Effector memory CD4-positive, alpha-beta T cell (primary cell): ENCODE measurements at places on chromosomes 16 and 17.

- DNase-seq = no peak
These were observed 181.9 kb upstream of the ZNF469 start for GRCh38 chr16:88200896-88201185.

DNA sequence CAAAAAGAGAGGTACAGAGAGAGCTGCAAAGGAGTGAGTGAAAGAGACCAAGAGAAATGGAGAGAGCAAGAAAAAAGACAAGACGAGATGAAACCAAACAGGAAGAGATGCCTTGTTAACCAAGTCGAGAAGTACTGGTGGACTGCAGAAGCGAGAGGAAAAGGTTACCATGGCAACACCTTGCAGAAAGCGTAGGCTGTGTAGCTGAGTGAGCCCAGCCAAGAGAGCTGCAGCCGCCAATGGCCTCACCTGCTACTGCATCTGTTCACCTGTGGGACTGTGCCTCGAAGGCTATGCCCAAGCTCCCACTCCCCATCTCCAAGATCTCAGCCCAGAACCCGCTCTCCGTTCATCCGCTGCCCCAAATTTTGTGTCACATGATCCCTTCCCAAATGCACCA is 161.3 kb downstream of the SLC39A11 start:
- no peak for DNase-seq

DNA sequence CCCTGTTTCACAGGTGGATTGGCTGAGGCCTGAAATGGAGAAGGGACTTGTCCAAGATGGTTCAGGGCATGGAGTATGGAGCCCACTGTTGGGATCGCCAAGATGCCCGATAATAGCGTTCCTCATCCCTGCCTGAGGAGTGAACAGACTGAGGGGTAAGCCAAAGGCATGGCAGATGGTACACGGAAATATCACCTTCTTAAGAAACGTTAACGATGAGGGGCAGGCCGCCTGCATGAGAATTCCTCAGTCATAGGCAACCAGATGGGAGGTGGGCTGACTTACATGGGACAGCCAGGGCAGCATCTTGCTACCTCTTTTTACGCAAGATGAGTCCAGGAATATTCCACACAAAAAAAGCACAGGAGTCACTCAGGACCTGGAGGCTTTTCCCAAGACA is 188.1 kb downstream of the CCDC182 start:
- DNase-seq = no peak

- DNase-seq = no peak
These were observed 1.5 kb downstream of the TOB1 start for GRCh38 chr17:50864747-50865059.

- no peak for DNase-seq
These were observed at the start of gene GPRC5C for GRCh38 chr17:74431568-74432423. Gene GPRC5C, plus strand, starts transcription at chr17:74432088. Its CDS starts 7,689 bp downstream, at chr17:74439777.

DNA sequence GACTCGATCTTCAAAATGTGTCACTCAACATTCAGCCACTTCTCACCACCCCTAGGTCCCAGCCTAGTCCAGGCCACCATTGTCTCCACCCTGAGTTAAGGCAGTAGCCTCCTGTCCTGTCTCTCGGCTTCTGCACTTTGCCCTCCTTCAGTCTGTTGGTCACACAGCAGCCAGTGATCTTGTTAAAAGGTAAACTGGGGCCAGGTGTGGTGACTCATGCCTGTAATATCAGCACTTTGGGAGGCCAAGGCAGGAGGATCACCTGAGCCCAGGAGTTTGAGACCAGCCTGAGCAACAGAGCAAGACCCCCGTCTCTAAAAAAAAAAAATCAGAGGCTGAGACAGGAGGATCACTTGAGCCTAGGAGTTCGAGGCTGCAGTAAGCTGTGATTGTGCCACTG is 25.8 kb downstream of the WWP2 start:
- no peak for DNase-seq

GRCh38 chr16:71807905-71808592 is 585 bp downstream of the AP1G1 start:
- DNase-seq = no peak

- DNase-seq = no peak
These were observed 192.4 kb downstream of the KATNIP start for GRCh38 chr16:27742333-27742732.

DNA sequence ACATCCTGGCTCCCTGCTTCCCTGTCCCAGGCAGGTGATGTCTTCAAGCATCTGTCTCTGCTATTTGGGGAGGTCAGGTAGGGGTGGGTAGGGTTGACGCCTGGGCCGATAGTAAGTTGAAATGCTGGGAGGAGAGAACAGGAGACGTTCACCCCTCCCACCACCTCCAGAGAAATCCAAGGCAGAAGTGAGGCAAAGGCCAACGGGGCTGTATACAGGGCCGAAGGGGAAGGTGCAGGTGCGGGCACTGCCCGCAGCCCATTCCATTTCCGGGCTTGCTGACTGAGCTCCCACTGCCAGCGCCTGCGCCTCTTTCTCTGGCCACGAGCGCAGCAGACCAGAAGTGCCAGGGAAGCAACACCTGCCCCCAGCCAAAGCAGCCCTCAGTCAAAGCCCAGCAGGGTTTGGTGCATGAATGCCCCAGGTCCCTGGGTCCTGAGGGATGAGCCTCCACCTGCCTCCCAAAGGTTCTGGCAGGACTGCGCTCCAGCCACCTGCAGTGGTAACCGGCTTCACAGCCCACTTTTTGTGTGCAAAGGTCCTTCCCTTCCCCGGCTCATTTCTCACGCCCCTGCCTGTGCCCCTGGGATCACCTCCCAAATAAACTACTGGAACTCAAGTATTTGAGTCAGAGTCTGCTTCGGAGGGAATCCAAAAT is 127.6 kb upstream of the TNRC6C start:
- no peak for DNase-seq

- no peak for DNase-seq
These were observed 3.3 kb downstream of the ZNF652 start for GRCh38 chr17:49358641-49359247.
